Pulmonary artery endothelial cell (primary cell): ENCODE measurements at places on chromosomes 12 and 14. TPM values are rescaled to one million over a fixed set of nuclear protein-coding genes. Genes with fewer than 3 reads are reported as not detected.

POLE2 gene
- total RNA-seq, result 14.8 and 18.2 TPM in 2 replicates

OR4M1 gene
- total RNA-seq, result not detected in 2 replicates

STK38L gene
- 26.6 and 34.2 TPM in 2 replicates for total RNA-seq

WDHD1 gene
- 18.0 and 27.6 TPM in 2 replicates for total RNA-seq

CRIP1 gene
- total RNA-seq, result 0.46 and 1.4 TPM in 2 replicates

PRH2 gene
- total RNA-seq, result not detected in 2 replicates

MYO1A gene
- total RNA-seq, result under 0.01 TPM in 1 of 2 replicates, not detected in the other

ATP5MC2 gene
- total RNA-seq, result 103 and 144 TPM in 2 replicates

UNG gene
- total RNA-seq, result 26.7 and 43.3 TPM in 2 replicates

CYP46A1 gene
- total RNA-seq, result under 0.01 and 0.07 TPM in 2 replicates

GRCh38 chr12:11787933-11788849, 138.7 kb downstream of the ETV6 start:
- DNase-seq, result no peak

DNA sequence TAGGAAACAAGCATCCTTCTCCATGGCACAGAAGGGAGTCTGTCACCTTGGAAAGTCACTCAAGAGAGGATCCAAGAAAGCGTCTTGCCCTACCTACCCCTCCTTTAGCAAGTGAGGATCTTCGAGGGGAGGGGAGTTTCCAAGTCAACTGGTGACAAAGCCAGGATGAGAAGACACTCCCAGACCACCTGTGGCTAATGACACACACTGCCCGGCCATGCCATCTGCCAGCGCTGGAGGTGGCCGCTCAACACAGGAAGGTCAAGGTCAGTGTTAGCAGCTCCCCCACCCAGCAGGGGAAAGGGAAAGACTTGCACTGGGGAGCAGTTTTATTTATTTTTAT, 41.3 kb downstream of the ELK3 start:
- DNase-seq, result no peak

GRCh38 chr14:101834800-101835547, 73.5 kb downstream of the PPP2R5C start:
- no peak for DNase-seq

GRCh38 chr12:43060742-43061141, 471.2 kb upstream of the PRICKLE1 start:
- DNase-seq, result no peak

DNA sequence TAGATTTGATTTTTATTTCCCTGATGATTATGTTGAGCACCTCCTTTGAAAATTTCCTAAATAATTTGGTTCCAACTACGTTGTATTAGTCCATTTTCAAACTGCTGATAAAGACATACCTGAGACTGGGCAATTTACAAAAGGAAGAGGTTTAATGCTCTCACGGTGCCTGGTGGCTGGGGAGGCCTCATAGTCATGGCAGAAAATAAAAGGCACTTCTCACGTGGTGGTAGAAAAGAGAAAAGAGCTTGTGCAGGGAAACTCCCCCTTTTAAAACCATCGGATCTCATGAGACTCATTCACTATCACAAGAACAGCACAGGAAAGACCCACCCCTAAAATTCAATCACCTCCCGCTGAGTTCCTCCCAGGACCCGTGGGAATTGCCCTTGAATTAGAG, 372.3 kb downstream of the RPL10L start:
- DNase-seq, result no peak

DNA sequence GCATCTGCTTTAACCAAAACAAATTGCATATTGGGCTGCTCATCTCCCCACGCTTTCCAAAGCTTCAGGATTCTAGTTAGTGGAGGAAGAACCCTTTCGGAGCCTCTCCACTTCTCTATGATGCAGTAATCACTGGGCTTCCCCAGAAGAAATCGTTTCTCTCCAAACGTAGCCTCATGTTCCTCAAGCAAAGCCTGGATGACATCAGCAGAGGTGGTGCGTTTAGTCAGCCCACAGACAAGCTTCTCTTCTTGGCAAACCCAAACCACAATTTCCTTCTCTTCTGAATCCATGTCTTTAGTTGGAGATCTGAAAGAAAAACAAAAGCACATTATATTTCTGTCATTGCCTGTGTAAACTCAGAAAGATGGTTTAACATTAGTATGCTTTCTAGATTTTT, 30.6 kb downstream of the RASSF9 start:
- no peak for DNase-seq

DNA sequence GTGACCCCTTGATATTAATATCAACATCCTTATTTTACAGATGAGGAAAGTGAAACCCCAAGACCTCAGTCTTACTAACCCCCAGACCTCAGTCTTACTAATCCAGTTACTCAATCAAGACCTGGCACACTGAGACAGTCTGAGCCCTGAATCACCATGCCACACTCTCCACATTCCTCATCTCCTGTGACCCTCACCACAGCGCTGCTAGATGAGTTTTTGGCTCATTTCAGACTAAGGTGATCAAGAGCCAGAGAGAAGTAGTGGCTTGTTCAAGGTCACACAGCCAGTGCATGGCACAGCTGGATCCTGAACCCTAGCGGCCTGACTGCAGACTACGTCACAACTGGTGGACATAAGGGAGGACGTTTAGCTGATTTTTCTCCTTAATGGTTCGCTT, 579.2 kb downstream of the BCL11B start:
- DNase-seq, result no peak

DNA sequence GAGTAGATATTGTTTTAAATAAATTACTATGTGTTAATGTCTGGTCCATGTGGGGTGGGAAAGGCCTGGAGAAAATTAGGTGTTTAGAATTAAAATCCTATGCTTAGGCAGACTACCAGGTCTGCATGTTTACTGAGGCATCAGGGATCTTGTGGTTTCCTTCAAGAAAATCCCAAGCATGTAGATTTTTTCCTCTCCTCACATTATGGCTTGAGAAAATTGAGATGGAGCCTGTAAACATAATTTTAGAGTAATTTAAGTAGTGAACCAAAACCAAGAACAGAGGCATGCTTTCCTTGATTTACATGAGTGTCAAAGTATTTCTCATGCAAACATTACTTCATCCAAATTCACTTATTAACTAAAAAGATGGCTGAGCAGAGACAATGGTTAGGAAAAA, 823.7 kb downstream of the AACS start:
- no peak for DNase-seq

DNA sequence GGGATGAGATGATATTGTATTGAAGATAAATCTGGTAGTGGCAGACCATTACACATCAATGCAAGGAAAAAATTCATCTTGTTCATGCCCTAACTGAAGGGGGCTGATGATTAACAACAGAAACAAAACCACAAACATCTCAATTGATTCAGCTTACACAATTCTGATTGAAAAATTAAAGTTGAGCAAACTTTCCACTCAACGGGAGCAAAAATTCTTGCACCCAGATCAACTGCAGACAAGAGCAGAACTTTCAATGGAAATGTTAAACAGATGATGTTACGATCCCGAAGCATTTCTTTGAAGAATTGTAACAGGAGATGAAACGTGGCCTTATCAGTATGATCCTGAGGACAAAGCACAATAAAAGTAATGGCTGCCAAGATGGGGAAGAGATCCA, 172.4 kb upstream of the SOX5 start:
- DNase-seq, result no peak

GRCh38 chr12:70721216-70721615, 84.0 kb upstream of the PTPRB start:
- no peak for DNase-seq

GRCh38 chr14:48925184-48925583, 661.0 kb downstream of the RPS29 start:
- DNase-seq, result no peak

DNA sequence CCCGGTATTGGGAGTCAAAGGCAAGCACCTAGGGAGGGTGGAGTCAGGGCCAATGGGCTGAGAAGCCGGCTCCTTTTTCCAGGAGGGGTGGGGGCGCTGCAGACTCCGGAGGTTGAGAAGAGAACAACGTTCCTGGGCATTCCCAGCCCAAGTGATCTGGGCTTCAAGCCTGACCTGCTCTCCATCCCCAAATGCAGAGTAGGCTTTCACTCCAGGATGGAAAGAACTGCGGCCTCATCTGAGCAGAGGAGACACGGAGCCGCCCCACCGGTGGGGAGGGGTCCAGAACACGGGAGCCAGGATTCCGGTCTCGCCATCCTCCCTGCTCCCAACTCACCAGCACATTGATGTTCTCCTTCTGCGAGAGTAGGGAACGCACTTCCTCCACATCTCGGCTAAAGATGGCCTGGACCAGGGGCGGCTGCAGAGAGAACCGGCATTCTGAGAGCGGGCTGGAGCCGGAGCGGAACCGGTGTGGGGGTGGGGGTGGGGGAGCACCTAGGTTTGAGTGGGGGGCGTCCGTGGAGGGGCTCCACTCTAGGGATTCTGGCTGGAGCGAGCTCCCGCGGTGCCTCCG, 605 bp downstream of the ANKRD52 start:
- no peak for DNase-seq

DNA sequence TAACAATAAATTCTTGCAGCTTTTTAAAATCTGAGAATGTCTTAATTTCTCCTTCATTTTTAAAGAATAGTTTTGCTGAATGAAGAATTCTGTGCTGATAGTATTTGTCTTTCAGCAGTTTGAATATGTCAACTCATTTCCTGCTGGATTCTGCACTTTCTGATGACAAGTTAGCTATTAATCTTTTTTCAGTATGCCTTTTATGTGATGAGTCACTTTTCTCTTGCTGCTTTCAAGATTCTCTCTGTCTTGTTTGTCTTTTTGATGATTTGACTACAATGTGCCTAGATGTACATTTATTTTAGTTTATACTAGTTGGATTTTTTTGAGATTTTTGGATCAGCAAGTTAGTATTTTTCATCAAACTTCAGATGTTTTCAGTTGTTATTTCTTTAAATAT, 87.9 kb upstream of the AVPR1A start:
- no peak for DNase-seq

DNA sequence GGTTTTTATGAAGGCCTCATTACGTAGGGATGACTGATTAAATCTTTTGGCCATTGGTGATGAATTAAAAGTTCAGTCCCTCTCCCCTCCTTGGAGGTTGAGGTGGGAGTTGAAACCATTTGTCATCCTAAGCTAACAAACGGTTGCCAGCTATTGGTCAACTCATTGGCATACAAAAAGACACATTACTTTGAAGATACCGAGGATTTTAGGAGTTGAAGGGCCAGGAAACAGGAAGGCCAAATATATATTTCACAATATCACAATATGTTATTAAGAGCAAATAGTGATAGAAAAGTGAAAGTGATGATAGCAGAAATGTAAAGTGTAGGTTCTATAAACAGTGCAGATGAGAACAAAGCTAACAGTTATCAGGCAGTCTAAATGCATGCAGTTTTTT, 24.4 kb downstream of the RCOR1 start:
- no peak for DNase-seq

DNA sequence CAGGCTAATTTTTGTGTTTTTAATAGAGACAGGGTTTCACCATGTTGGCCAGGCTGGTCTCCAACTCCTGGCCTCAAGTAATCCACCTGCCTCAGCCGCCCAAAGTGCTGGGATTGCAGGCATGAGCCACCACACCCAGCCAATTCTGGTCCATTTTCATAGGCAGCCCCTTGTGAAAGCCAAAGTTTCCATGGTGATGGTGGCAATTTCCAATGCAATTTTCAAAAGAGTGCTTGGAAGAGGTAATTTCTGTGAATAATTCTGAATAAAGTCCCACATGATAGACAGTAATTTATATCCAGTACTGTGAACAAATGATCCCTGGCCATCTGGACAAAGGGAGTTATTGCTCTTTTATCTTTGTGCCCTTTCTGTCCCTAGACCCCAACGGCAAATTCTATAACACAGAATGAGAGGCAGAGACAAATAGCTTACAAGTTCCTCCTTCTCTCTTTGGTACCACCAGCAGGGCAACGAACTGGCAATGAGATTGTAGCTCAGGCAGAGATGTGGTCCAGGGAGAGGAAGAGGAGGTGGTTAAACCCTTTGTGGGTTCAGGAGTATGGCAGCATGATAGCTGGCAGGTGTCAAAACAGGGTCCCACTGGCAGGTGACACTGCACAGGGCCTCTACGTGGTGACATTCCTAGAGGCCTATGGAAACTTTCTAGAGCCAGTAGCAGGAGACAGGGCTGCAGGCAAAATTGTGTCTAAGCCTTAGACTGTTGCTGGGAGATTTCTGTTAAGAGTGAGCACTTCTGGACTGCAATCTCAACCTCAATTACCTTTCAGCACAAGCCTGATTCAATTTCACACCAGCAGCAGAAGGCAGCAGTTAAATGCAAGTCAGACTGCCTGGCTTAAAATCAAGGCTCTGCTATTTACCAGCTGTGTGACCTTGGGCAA, 46.5 kb downstream of the NT5DC3 start:
- DNase-seq, result no peak

DNA sequence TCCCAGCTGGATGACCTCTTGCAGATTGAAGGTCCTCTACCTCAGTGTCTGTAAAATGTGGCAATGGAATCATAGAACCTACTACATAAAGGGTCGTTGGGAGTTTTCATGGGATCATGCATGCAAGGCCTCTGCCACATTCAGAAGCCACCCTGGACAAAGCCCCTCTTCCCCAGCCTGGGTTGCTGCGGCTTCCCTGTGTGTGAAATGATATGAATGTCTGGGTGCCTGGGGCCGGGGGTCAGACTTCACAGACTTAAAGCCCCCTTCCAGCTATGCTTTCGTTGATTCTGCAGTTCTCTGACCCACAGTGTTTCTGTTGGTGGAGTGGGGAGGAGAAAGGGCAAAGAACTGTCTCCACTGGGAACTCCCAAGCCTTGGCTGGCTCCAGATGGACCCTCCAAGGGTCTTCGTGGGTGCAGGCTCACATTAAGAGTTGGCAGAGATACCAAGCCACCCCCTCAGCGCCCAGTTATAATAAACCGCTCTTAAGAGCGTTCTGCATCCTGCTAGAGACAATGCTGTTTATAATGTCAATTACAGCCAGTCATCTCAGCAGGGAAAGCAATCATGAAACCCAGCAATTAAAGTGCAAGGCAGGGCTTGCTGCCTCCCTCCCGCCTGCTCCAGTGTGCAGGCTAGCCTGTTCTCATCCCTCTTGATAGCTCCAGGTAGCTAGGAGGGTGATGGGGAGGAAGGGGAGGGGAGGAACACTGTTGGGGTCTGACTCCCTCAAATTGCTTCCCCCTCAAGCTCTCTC, 210.9 kb upstream of the FKBP4 start:
- DNase-seq, result no peak

- no peak for DNase-seq
These were observed 221.2 kb upstream of the TMPO start for GRCh38 chr12:98294051-98294805.

DNA sequence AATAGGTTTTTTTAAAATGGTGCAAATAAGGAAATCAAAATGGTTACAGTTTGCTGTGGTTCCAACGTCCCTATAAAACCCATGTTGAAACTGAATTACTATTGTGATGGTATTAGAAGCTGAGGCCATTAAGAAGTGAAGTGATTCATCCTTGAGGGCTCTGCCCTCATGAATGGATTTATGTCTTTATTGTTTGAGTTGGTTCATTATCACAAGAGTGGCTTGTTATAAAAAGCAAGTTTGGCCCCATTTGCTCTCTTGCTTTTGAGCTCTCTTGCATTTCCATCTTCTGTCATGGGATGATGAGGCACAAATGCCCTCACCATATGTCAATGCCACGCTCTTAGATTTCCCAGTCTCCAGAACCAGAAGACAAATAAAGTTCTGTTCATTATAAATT, 62.3 kb downstream of the PRKD1 start:
- DNase-seq, result no peak
